ENCODE measurements at places on chromosomes 11 and 22. TPM values are rescaled to one million over a fixed set of nuclear protein-coding genes. Genes with fewer than 3 reads are reported as not detected.

GRCh38 chr11:17267576-17267975 lies 9.0 kb upstream of the NUCB2 start:
- no peak for DNase-seq

- no peak for DNase-seq
These were observed 62.7 kb downstream of the ISX start for GRCh38 chr22:35128637-35129036.

GRCh38 chr11:44911029-44911814 lies 39.5 kb downstream of the TP53I11 start:
- DNase-seq: peak; percentile 82

DNA sequence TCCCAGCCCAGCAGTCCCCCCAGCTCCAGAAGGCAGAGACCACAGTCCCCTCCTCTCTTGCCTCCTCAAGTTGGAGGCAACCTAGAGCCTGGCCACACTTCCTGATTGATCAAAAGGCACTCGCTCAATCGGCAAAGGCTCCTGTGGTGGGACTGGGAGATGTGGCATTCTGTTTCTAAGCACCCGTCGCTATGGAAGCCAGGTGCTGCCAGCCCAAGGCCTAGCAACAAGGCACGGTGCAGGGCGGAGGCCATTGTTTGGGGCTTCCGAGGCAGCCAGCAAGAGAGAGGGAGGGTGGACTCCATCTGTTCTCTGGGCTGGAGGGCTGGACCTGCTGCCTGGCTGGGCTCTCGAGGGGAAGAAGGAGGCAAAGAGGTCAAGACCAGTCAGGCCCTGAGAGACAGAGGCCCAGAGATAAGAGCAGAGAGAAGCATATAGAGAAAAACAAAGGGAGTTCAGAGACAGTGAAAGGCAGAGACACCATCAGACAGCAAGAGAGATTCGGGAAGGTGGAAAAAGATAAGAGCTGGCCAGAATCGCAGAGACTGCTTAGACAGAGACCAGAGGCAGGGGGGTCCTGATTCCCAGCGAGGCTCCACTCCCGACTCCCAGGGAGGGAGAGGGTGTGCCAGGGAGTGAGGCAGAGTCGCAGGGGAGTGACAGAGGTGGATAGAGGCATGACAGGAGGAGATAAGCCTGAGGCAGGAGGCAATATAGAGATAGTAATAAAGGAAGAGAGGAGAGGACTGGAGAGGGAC lies 21.2 kb downstream of the PDE2A start:
- no peak for DNase-seq

DNA sequence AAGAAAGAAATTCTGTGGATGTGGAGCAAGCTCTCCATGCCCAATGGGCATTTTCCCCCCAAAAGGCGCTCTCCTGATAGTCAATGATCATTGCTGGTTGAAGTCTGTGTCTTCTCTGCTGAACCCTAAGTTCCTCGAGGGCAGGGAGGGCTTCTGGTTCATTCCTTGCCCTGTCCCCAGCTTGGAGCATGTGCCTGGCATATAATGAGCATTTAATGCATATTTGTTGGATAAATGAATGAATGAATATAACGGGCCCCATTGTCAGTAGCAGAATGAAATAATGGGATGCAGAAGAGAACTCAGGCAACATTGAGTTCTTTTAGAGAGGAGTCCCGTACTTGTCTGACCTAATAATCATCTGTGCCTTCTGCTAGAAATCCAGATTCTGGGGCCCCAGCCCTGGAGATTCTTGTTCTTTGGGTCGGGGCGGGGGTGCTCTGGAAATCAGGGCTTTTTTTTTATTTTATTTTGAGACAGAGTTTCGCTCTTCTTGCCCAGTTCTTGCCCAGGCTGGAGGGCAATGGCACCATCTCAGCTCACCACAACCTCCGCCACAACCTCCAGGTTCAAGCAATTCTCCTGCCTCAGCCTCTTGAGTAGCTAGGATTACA lies 64.4 kb downstream of the CD82 start:
- DNase-seq: no peak

DNA sequence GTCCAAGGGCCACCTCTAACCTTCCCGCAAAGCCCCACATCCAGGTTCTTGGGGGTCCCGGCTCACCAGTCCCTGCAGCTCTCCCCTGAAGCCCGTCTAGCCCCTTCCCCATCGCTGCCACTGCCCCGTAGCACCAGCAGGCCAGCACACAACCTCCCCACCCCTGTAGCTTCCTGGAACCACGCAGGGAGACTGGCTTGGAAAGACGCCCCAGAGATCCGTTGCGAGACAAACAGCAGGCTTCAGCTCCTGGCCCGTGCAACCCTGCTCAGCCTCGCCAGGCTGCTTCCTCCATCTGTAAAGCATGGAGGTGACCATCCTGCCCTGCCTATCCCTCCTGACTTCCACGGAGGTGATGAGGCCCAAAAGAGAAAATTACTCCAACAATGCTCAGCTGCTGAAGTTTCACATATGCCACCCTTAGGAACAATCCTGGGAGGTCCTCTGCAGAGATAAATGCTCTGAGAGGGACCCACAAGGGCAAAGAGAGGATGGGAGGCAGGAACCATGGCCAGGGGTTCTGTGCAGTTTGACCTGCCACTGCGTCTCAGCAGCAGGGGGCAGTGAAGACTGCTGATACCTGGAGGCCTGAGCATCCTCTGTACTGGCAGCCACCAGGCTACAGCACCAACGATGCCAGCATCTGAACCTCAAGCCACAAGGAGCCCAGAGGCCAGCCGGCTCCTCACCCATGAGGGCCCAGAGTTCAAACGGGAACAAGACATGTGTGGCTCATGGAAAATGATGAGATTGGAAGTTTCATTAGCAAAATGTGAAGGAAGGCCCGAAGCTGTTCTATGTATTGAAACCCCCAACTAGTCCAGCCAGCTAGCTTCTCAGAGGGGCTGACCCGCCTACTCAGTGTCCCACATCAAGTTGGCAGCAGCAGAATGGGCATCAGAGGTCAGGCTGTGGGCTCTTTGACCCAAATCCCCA lies 16.1 kb downstream of the DGCR2 start:
- DNase-seq: no peak

GRCh38 chr11:65394125-65394536 lies 7.7 kb downstream of the FRMD8 start:
- DNase-seq: no peak

DNA sequence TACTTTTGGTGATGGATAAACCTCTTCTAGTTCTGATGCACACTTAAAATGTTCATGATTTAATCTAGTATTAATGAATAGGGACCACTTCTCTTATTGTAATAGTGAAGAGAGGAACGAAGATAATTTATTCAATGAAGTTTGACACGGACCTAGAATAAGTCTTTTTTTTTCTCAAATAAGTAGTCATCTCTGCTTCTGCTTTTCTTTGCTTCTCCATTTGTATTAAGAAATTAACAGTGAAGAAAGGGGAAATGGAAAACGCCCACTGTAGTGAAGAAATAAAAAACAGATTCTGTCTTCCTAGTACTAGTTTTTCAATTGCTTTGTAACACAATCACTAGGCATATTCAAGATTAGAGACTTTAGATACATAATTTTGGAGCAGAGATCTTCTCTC lies 73.0 kb downstream of the CD44 start:
- DNase-seq: no peak

- DNase-seq: peak; percentile 67
These were observed 20.8 kb upstream of the TXNRD2 start for GRCh38 chr22:19962246-19962908.

DNA sequence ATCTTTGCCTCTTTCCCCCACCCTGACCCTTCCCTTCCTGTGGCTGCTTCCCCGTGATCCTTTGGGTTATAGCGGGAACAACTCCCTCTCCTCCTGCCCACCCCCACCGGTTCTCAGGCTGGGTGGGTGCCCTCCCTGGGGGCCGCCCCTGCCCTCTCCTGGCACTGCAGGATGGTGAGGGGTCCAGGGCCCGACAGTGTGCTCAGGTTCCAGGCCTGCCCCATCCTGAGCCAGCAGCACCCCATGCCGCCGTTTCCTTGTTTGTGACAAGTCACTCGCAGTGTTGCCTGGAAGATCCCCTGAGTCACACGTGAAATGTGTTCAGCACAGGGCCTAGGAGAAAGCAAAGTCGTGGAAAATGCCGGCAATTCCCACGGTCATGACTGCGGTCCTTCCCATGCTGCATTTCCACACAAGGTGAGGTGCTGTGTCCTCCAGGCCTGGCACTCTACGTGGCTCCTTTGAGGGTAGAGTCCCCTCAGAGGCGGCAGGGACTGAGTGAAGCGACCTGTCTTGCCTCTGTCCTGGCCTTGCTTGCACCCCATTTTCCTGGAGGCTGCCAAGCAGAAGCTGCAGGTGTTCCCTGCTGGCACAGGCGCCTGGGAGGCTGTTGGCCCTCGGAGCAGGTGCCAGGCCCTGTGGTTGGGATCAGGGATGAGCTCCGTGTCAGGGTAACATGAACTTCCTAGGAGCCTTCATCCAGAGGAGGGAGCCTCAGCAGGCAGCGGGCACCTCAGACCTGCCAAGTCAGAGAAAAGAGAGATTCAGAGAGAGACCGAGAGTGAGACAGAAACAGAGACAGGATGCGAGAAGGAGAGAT lies 80.5 kb upstream of the LINC01488 start:
- DNase-seq: no peak

- DNase-seq: no peak
These were observed 49.9 kb downstream of the RAB30 start for GRCh38 chr11:83021780-83022125.

Gene BLID
- not detected for polyA plus RNA-seq

Gene HSPB2
- polyA plus RNA-seq: 55.5 TPM

- no peak for DNase-seq
These were observed 12.2 kb downstream of the LGR4 start for GRCh38 chr11:27460158-27460978.

Gene GTF2H1
- polyA plus RNA-seq: 15.5 TPM

GRCh38 chr11:113161711-113162591 lies 152.4 kb upstream of the TTC12 start:
- no peak for DNase-seq

GRCh38 chr11:83990160-83990733 lies 704.1 kb upstream of the CCDC90B start:
- DNase-seq: peak; percentile 38

- no peak for DNase-seq
These were observed 14.7 kb downstream of the SWAP70 start for GRCh38 chr11:9678576-9678975.

Gene ANGPTL5
- 0.16 TPM for polyA plus RNA-seq

GRCh38 chr22:24087071-24087795 lies 76.1 kb downstream of the CABIN1 start:
- no peak for DNase-seq

DNA sequence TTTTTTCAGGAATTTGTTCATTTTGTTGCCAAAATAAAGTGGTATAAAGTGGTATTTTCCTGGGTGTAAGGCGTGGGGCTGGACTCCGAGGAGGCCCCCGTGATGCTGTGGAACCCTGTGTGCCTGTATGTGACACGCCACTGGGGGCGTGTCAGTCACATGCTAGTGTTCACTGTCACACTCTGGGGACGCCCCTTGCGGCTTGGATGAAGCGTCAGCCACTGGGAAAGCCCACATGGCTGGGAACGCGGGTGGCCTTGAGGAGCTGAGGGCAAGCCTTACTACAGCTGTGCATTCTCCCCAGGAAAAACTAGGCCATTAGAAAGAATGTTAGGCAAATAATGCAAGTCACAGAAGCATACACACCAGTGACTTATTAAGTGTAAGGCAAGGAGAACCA lies 77.0 kb upstream of the SLC25A18 start:
- DNase-seq: peak; percentile 64

Gene C1QTNF5
- polyA plus RNA-seq: 4.7 TPM

Gene OR52I2
- not detected for polyA plus RNA-seq

Gene C1QTNF4
- 0.19 TPM for polyA plus RNA-seq

Gene MICAL3
- polyA plus RNA-seq: 6.9 TPM

DNA sequence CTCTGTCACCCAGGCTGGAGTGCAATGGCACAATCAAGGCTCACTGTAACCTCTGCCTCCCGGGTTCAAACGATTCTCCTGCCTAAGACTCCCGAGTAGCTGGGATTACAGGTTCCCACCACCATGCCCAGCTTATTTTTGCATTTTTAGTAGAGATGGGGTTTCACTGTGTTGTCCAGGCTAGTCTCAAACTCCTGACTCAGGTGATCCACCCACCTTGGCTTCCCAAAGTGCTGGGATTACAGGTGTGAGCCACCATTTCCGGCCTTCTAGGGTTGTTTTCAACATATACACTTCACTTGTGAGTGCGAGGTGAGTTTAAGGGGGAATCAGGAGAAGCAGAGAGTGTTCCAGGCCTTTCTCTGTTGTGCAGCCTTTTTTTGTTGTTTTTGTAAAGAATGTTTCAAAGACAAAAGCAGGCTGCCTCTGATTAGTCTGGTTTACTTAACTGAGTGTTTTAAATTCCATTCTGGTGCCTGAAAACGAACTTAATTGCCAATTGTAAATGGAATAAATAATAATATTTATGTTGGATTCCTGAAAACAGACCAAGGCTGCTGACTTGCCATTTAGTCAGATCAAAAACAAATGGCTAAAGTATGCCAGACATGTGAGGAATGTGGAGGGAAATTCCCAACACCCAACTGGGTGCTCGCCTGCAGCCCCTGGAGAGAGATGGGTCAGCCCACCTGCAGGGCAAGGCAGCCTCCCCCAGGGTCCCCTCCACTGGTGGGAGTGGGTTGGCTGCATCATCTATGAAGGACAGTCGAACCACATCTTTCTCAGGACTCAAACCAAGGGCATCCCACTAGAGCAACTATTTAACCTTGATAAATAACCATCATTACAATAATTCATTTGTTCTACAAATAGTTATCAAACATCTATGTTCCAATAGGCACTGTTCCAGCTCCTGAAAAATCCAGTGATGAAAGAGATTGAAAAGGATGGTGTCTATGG lies 4.6 kb upstream of the RANGAP1 start:
- no peak for DNase-seq

- peak; percentile 45 for DNase-seq
These were observed 17.2 kb downstream of the TOB2 start for GRCh38 chr22:41429232-41429950.

Gene SMTNL1
- 14.9 TPM for polyA plus RNA-seq

DNA sequence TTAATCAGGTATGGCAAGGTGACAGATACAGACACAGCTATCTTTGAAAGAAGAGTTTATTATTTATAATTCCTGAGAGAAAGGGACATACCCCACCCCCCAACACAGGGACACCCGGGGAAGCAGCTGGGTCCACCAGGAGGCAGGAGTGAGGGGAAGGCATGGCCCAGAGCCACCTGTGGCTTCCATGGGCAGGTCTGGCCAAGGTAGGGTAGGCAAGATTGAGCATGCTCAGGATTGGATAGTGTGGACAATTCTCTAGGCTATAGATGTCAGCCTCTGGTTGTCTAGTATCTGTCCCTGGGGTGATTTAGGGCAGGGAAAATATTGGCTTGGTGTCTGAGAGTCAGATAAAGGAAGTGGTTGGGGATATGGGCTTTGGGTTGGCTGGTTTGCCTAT lies 27.5 kb upstream of the SMIM35 start:
- DNase-seq: no peak

Gene TMEM191B
- not detected for polyA plus RNA-seq

DNA sequence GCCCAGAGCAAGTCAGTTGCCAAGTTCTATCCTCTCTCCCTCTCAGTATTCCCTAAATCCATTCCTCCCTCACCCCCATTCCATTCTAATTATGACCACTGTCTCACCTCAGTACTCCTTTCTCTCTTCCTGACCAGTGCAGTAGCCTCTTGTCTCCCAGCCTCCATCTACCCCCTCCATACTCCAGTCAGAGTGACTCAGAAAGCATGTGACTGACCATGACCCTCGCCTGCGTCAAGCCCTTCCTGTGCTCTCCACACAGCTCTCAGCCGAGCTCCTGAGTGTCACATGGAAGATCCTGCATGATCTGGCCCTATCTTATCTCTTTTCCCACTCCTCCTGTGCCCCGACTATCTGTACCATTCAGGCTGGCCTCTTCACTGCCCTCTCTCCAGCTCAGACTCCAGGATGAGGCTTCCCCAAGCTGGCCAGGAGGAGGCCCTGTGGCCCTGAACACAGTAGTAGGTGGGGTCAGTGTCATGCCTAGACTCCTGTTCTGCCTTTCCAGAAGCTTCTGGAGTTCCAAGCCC lies 42.6 kb downstream of the NEU3 start:
- DNase-seq: no peak
